Ovary (tissue), 10 donors: ENCODE measurements at places on chromosomes 4 and X. TPM values are rescaled to one million over a fixed set of nuclear protein-coding genes. Genes with fewer than 3 reads are reported as not detected.

Gene FAAH2
- total RNA-seq, result 1.2 TPM

Gene HS3ST1
- 17.0 TPM for total RNA-seq

Gene YY2
- 2.4 TPM for total RNA-seq

Gene NEUROG2
- total RNA-seq, result not detected

Gene MGAT4D
- not detected for total RNA-seq

Gene GLRA2
- total RNA-seq, result not detected

Gene COL25A1
- total RNA-seq, result 0.77 TPM

Gene HPGDS
- 0.30 TPM for total RNA-seq

GRCh38 chr4:110671679-110672078 lies 48.8 kb upstream of the PITX2 start:
- no peak for DNase-seq
- H3K4me3 ChIP-seq, result no peak overlapping the region
- H3K27me3 ChIP-seq, result no peaks in the 10 kb centered on the region

GRCh38 chrX:55072286-55072685 lies 2.5 kb upstream of the PAGE2B start:
- H3K4me3 ChIP-seq, result no peak overlapping the region
- H3K27me3 ChIP-seq, result no peaks in the 10 kb centered on the region
- H3K4me1 ChIP-seq, result no peaks in the 10 kb centered on the region
- no peak for DNase-seq
- no peaks in the 10 kb centered on the region for H3K36me3 ChIP-seq

DNA sequence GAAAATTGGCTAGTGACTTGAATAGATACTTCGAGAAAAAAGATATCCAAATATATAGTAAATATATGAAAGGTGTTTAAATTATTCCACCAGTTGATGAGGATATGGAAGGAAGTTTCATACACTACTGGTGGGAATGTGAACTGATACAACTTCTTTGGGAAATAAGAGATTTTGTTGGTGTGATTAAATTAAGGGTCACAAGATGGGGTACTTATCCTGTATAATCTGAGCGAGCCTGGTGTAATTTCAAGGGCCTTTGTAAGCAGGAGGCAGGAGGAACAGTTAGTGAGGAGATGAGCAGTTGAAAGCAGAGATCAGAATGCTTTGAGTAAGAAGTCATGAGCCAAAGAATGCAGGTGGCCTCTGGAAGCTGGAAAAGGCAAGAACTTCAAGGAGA lies 192.2 kb downstream of the KCTD8 start:
- no peak overlapping the region for H3K4me3 ChIP-seq
- no peak overlapping the region for H3K27ac ChIP-seq
- no peaks in the 10 kb centered on the region for H3K4me1 ChIP-seq
- H3K36me3 ChIP-seq, result no peaks in the 10 kb centered on the region

DNA sequence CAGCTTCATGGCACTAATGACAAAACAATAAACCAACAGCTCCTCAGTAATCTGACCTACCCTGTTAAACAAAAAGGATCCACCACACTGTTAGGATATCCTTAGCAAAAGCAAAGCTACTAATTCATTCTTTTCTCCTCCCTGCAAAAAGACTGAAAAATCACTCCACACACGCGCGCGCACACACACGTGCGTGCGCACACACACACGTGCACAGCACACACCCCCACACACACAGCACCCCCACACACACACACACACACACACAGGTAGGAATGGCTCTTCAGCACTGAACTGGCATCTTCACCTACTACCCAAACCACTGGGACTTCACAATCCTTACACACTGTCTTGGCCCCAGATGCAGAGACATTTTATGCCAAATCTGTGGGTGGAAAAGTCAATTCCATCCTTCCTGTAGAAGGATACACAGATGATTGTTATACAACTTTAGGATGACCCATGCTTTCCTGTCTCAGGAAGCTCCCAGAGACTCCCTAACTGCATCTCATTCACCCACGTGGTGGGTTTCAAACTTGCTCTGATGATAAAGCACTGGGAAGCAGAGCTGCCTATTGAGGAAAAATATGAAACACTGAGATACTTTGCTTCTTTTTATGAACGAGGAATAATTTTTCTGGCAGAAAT lies 102.5 kb downstream of the TSPAN5 start:
- no peaks in the 10 kb centered on the region for H3K27me3 ChIP-seq
- H3K4me1 ChIP-seq, result peaks cover 16% of the 10 kb centered on the region

DNA sequence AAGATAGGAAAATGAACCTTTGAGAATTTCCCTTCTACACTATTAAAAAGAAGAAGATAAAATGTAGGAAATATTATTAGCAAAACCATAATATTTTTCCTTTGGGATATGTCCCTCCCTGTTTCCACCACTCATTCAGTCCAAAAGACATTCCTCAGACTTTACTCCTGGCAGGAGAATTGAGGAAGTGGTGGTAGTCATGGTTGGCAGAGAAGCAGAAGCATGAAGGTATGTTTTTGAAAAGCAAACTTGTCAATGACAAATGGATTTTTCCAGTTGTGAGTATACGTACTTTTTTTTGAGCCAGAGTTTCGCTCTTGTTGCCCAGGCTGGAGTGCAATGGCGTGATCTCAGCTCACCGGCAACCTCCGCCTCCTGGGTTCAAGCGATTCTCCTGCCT lies 13.7 kb downstream of the STAG2 start:
- H3K27me3 ChIP-seq, result no peaks in the 10 kb centered on the region
- no peak overlapping the region for H3K4me3 ChIP-seq
- H3K27ac ChIP-seq, result no peak overlapping the region
- no peaks in the 10 kb centered on the region for H3K36me3 ChIP-seq
- peaks cover 1% of the 10 kb centered on the region for H3K4me1 ChIP-seq
- DNase-seq, result no peak

DNA sequence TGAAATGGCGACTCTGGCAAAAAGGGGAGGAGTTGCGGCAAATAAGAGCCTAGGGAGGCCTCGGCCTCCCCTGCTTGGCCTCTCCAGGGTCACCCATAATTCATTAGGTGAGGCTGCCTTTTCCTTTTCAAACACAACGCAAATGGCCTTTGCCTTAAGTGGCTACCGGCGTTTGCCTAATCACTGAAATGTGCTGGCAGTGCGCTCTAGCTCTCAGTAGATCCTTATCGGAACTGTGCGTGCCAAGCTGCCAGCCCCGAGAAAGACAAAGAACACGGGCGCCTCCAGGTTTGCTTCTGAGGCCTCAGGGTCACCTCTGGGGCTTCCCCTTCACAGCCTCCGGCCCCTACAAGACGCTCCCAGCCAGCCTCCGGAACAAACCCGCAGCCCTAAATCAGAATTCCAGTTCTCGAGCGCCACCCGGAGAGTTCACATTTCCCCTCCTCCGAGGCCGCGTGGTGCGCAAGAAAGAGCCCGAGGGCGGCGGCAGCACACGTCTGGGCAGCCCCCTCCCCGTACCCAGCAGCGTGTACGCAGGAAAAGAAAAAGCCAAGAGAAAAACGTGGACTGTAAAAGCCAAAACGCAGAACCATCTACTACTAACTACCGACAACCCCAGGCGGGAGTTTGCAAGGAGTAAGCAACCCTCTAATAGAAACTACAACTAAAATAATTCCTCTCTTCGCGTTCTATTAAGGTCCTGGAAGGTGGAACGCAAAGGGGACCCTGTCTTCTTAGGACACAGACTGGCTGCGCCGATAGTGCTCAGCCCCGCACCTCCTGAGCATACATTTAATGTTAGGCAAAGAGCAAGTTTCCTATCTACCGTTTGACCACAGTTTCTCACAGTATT lies 76.5 kb upstream of the BCOR start:
- peak overlapping the region; percentile 89 for H3K27ac ChIP-seq
- peak overlapping the region; percentile 62 for H3K4me3 ChIP-seq
- H3K27me3 ChIP-seq, result no peaks in the 10 kb centered on the region

DNA sequence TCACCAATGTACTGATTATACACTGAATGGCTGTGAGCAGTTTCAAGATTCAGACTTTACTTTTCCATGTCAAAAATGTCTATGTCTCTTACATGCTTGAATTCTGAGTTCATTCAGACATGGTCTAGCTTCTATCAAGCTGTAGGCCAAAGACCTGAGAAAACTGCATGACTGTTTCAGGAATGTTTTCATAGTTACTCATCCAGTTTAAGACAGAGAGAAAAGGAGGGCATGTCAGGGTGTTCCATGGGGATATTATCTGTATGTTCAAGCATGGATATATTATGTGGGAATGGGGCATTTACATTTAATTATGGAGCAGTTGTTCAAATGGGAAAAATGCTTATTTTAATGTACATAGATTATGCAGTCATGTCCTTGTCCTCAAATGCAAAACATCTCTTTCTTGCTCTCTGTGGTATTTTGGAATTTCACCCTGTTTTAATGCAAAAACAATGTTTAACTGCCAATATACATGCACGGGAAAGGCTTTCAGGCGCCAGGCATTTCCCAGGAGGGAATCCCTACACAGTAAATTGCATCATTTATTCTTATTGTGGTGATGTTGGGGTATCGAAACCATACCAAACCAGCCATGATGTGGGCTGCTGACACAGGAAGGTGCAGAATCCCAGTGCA lies 429.1 kb upstream of the INTU start:
- no peak overlapping the region for H3K27ac ChIP-seq
- H3K27me3 ChIP-seq, result no peaks in the 10 kb centered on the region
- no peaks in the 10 kb centered on the region for H3K36me3 ChIP-seq
- no peak for DNase-seq

DNA sequence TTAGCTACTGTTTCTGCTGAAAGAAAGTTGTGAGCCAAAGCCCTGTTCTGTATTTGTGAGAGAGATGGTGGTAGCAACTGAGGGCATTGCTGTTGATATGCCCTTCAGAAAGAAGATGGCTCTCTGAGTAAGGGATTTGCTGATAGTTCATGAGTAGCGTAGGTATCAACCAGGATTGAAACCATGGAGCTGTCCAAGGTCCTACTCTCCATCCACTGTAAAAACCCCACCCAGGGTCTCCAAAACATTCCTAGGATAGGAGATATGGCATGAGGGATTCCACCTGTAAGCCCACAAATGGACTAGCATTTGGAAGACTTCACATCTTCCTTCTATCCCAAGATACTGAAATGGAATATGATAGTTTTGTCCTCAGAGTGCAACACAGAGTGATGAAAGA lies 277.1 kb upstream of the PRKX start:
- H3K27me3 ChIP-seq, result no peaks in the 10 kb centered on the region
- no peak for DNase-seq
- no peaks in the 10 kb centered on the region for H3K36me3 ChIP-seq
- H3K4me1 ChIP-seq, result no peaks in the 10 kb centered on the region
- no peak overlapping the region for H3K4me3 ChIP-seq

DNA sequence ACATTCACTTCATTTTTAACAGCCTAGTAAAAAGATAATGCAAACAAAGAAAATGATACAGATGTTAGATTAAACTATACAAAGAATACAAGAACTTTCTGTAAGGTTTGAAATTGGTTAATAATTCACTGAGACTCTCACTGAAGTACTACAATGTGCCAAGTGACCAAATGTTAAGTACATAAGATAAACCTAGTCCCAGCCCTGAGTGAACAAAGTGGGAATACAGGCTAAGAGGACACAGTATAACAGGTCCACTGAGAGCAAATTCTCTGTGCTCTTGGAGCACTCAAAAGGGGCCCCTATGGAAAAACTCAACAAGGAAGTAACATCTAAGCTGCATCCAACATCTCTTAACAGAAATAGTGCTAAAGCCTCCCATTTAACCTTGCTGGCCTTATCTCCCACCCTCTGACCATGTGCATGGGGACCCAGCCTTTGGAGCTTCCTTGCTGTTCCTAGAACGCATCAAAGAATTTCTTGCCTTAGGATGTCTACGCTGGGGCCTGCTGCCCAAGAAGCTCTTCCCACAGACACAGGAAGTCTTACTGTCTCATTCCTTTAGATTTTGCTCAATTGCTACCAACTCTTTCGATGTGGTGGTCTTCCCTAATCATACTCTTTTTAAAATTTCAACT lies 113.4 kb downstream of the ZAR1 start:
- no peak overlapping the region for H3K4me3 ChIP-seq
- no peak overlapping the region for H3K27ac ChIP-seq
- H3K36me3 ChIP-seq, result no peaks in the 10 kb centered on the region
- DNase-seq, result no peak
- no peaks in the 10 kb centered on the region for H3K27me3 ChIP-seq
- H3K4me1 ChIP-seq, result no peaks in the 10 kb centered on the region

- H3K4me3 ChIP-seq, result no peak overlapping the region
- H3K27me3 ChIP-seq, result no peaks in the 10 kb centered on the region
- no peak overlapping the region for H3K27ac ChIP-seq
- DNase-seq, result no peak
Observed at GRCh38 chr4:141229408-141230101, 8.9 kb downstream of the ZNF330 start.

GRCh38 chr4:86184901-86185285 lies 175.0 kb downstream of the MAPK10 start:
- no peaks in the 10 kb centered on the region for H3K36me3 ChIP-seq
- no peak overlapping the region for H3K4me3 ChIP-seq
- no peak for DNase-seq
- H3K27ac ChIP-seq, result no peak overlapping the region
- no peaks in the 10 kb centered on the region for H3K27me3 ChIP-seq
